Adipocyte (in vitro differentiated cells): ENCODE measurements at places on chromosomes 11 and 22.

- DNase-seq: no peak
These were observed 3.8 kb upstream of the MMP12 start for GRCh38 chr11:102878595-102878994.

GRCh38 chr11:101915791-101916291 is 481 bp downstream of the ANGPTL5 start:
- DNase-seq: peak; percentile 78

GRCh38 chr22:30705710-30706651 is 11.3 kb downstream of the OSBP2 start:
- peak; percentile 54 for DNase-seq

DNA sequence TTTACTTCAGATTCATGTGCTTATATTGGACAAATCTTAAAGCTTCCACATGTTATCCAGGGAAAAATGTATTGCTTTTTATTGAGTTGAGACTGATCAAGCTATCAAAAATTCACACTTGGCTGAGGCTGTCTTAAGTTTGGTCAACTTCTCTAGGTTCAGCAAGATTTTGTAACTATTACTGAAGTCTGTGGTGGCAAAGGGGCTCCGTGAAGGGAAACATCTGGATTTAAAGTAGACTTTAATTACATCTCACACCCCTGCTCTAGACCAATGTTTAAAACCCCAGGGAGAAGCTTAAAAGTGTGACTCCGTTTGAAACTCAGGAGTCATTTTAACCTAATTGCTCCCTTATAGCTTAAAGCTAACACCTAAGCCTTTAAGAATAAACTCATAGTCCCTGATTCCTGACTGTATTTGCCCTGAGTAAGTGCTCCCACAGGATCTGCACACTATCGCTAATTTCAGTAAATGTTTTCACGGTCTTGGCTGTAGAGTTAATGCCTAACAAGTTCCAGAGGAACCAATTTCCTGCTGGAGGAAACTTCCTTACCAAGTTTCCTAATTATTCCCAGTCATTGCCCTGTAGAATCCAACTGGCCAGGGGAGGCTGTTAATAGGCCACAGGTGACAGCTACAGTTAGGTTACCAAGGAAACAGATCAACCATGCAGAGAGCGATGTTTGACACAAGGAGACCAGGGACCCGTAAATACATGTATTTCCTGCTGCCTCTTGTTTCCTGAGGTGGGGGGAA is 40.5 kb downstream of the OR10A6 start:
- DNase-seq: peak; percentile 28

DNA sequence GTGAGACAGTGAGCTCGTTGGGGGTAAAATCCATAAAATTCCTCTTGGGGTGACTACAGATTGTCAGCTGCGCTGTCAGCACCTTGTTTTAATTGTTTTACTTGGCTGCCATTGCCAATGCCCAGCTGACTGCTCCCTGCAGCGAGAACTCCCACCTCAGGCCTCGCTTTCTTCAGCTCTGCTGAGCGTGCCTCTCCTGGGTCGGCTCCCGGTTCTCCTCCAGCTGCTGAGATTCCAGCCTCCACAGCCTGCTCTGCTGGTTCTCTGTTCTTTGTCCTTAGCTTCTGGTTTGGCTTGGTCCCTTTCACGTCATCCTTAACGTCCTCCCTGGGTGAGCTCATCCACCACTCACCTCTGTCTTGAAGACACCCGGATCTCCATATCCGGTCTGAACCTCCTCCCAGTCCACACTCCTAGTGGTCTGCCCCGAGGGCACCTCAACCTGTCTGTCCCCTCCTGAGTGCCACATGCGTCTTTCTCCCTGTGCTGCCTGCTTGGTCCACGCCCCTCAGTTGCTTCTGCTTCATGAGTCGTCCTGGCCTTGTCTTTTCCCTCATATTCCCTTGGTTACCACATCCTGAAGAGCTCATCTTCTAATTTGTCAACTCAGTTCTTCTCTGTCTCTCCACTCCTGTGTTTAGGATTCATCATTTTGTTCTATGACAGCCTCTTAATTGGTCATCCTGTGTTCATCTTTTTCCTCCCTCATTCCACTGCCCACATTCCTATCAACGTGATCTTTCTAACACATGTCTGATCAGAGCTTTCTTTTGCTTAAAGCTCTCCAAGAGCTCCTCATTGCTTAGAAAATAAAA is 35.6 kb downstream of the BMAL1 start:
- no peak for DNase-seq

GRCh38 chr11:504053-504993 is 2.7 kb downstream of the RNH1 start:
- peak; percentile 60 for DNase-seq

DNA sequence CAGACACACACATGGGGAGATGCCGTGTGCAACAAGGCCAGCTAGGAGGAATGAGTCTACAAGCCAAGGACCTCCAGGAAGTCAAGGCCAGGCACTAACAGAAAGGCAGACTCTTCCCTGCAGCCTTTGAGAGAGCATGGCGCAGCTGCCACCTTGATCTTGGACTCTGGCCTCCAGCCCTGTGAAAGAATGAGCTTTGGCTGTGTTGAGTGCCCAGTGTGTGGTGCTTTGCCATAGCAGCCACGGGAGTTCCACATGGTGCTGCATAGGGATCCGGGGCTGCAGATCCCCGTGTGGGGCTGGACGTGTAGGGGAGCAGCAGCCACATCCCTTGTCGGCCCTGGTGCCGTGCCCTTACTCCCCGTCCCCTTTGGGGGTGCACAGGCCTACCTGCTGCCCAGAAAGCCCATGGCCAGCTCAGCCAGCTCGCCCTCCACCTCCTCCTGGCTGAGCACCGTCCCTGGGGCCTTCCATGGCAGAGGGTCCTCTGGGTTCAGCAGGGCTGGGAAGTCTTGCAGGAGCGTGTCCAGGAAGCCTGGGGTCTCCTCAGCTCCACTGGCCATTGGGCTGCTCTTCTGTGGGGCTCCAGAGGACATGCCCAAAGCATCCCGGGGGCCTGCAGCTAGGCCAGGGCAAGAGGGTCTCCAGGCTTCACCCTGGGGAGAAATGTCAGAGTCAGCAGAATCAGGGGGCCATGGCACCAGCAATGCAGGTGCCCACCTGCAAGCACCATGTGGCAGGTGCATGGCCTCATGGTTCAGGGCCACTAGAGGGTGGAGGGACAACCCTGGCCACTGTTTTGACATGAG is 7.0 kb downstream of the PPM1F start:
- no peak for DNase-seq

DNA sequence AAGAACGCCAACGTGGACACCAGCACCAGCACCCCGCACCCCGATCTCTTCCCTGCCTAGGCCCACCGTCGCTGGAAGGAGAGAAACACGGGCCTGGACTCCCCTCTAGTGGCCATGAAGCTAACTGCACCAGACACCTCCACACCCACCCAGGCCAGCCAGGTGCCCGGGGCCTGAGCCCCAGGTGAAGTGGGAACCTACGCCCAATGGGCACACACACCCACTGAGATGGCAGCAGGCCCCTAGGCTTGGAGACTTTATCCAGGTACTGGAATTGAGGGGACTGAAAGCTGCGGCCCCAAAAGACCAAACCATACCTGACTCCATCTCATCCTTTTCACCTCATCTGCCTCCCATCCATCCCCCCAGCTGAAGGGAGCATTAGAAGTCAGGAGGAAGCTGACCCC is 81.0 kb downstream of the BUD13 start:
- DNase-seq: peak; percentile 69

GRCh38 chr11:34331329-34331728 is 26.5 kb downstream of the ABTB2 start:
- DNase-seq: no peak

DNA sequence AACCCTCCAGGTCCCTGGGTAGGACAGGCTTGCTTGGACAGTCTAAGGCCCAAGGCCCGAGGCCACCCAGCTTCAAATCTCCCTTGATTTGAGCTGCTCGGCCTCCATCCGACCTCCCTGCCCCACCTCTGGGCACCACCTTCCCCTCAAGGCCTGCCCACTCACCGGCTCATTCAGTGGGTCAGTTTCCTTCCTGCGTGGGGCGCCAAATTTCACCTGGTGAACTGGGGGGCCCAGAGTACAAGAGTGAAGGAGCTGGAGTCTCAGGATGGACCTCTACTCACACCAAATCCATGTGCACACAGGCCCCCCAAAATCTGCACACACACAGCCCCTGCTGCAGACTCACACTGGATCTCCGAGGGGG is 3.8 kb downstream of the MAP4K2 start:
- no peak for DNase-seq

DNA sequence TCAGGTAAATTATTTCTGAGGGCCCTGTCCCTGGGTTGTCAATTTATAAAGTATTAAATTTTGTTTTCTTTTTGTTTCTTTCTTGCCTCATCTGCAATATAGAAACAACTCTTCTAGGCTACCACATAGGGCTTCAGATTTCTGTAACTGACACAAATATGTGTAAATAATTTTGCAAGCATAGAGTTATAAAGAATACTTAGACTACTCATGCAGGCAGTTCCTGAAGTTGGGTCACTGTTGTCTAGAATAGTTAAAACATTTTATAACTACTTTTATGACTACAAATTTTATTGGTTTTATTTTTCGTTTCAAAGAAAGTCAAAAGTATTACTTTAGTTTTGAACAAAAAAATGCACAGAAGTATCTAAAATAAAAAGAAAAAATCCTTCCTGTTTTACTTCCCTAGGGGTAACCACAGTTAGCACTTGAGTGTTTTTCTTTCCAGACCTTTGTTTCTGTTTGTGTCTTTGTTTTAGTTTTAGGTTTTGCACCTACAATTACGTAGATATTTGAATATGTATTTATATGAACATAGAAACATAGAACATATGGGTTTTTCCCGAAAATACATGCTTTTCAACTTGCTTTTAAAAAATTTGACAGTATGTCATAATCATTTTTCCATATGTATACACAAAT is 12.4 kb upstream of the TMEM123 start:
- no peak for DNase-seq

- DNase-seq: peak; percentile 24
These were observed 10.1 kb downstream of the C11orf87 start for GRCh38 chr11:109432105-109432504.

GRCh38 chr11:72812604-72812966 is 1.6 kb upstream of the ATG16L2 start:
- no peak for DNase-seq

DNA sequence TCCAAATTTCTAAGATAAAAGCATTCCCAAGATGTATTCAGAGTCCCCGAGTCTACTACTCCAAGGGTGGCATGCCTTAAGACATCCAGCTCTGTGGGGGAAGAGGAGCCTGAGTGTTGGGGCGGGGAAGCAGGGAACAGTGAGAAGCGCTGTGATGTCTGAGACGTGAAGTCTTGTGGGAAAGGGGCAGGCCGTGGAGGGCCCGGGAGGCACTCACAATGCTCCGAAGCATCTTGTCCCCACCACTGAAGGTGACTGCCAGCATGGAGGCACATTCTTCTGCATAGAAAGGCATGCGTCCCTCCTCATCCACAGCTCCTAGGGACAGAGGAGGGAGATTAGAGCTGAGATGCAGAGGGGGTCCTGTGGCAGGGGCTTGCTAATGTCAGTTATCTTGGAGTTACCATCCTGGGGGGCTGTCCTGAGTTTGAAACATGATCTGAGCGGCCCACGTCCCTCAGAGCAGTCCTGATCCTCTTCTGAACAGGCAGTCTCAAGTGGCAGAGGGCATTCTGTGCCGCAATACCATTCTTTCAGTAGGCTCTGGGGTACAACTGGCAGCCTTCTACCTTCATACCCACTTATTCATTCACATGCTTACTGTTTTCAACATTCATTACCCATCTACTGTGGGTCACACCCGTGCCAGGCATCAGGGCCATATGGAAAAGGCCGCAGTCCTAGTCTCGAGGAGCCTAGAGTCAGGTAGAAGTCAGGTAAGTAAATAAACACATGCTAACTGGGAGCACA is 8.7 kb downstream of the PCSK7 start:
- no peak for DNase-seq

DNA sequence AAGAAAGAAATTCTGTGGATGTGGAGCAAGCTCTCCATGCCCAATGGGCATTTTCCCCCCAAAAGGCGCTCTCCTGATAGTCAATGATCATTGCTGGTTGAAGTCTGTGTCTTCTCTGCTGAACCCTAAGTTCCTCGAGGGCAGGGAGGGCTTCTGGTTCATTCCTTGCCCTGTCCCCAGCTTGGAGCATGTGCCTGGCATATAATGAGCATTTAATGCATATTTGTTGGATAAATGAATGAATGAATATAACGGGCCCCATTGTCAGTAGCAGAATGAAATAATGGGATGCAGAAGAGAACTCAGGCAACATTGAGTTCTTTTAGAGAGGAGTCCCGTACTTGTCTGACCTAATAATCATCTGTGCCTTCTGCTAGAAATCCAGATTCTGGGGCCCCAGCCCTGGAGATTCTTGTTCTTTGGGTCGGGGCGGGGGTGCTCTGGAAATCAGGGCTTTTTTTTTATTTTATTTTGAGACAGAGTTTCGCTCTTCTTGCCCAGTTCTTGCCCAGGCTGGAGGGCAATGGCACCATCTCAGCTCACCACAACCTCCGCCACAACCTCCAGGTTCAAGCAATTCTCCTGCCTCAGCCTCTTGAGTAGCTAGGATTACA is 64.4 kb downstream of the CD82 start:
- no peak for DNase-seq
